Erythroblast (primary cell): ENCODE measurements at places on chromosomes 2 and 18.
A peak's percentile ranks its signal among the peaks of the same experiment; 100 is the strongest.

- no peak for DNase-seq
These were observed 76.0 kb downstream of the UXS1 start for GRCh38 chr2:106117882-106118684.

DNA sequence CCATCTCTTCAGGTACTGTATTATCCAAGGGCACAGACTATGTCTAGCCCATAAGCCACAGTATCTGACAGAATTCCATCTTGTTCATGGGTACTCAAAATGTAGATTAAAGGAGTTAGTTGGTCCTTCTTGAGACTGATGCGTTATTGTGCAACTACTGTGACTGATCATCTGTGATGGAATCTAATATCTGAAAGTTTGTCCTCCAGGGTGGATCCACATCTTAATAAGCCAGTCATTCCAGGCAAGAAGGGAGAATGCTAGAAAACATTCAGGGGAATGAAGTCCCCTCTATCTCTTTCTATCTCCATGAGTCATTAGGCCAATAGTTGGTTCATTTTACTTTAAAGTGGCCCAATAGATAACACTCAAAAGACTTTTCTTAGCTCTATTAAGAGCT, 252.6 kb downstream of the EXOC6B start:
- no peak for DNase-seq

DNA sequence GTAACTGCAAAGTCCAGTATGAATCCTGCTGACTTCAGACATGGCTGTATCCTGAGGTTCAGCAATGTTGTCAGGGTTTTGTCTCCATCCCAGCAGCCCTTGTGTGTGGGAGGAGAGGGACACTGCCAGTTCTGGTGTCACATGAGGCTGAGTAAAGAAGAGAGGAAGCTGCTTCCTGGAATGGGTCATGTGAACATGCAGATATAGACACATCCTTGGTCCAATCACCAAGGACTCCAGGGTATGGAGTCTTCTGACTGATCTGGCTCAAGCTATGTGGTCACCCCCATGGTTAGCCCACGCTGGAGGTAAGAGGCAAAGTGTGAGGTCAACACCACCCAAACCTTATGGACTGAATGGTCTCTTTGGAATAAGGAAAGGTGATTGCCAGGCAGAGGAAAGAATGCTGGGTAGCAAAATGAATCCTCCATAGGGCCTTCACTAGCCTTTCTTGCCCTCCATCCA, 134.4 kb upstream of the SLC1A4 start:
- DNase-seq = peak; percentile 32

DNA sequence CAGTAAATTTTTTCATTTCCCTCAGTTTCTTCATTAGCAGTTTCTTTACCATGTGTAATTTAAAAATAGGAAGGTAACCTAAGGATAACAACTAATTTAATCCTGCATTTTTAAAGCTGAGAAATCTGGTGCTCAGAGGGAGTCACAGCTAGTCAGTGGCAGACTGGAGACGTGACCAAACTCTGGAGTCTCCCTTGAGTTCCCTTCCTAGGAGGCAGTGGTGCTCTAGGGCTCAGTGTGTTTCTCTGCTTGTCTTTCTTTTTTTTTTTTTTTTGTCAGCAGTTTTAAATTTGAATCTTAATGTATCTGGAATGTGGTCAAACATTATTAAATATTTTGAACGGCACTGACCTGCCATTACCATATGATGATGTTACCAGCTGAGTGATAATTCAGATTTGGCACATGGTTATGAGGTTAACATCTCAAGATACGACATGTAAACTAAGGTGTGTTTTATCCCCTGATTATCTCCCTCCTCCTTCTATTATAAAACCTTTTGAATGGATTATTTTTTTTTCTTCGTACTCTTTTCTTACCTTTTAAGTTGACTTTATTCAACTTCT, 226.2 kb downstream of the GALNT13 start:
- DNase-seq = no peak

GRCh38 chr18:78304192-78305164, 675.1 kb upstream of the SALL3 start:
- no peak for DNase-seq

GRCh38 chr2:190527918-190528317, 6.6 kb downstream of the NEMP2 start:
- no peak for DNase-seq

GRCh38 chr2:1494906-1495305, 81.6 kb downstream of the TPO start:
- no peak for DNase-seq

GRCh38 chr2:217995731-217996231, 7.0 kb downstream of the TNS1 start:
- no peak for DNase-seq

- peak; percentile 57 for DNase-seq
These were observed 5.2 kb upstream of the GPD2 start for GRCh38 chr2:156430980-156431358.
